Hindlimb muscle (tissue), 1 donor: ENCODE measurements at places on chromosomes 5 and 9. TPM values are rescaled to one million over a fixed set of nuclear protein-coding genes. Genes with fewer than 3 reads are reported as not detected.

Gene TMEM215
- 1.4 TPM for polyA plus RNA-seq

Gene C5orf22
- polyA plus RNA-seq, result 18.8 TPM

Gene FRRS1L
- 0.76 TPM for polyA plus RNA-seq

Gene IRX1
- polyA plus RNA-seq, result 0.77 TPM

Gene CCL27
- polyA plus RNA-seq, result 0.67 TPM

Gene CCDC192
- polyA plus RNA-seq, result 0.88 TPM
